Activated CD4-positive, alpha-beta T cell treated with anti-CD3 and anti-CD28 coated beads for 4 hours (primary cell): ENCODE measurements at places on chromosomes 5 and 9.

DNA sequence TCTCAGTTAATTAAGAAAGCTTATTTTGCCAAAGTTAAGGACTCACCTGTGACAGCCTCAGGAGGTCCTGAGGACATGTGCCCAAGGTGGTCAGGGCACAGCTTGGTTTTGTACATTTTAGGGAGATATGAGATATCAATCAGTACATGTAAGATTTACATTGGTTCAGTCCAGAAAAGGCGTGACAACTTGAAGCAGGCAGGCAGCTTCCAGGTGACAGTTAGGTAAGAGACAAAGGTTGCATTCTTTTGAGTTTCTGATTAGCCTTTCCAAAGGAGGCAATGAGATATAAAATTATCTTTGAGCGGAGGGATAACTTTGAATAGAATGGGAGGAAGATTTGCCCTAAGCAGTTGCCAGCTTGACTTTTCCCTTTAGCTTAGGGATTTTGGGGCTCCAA is 47.8 kb downstream of the SLC1A1 start:
- no peak for DNase-seq

DNA sequence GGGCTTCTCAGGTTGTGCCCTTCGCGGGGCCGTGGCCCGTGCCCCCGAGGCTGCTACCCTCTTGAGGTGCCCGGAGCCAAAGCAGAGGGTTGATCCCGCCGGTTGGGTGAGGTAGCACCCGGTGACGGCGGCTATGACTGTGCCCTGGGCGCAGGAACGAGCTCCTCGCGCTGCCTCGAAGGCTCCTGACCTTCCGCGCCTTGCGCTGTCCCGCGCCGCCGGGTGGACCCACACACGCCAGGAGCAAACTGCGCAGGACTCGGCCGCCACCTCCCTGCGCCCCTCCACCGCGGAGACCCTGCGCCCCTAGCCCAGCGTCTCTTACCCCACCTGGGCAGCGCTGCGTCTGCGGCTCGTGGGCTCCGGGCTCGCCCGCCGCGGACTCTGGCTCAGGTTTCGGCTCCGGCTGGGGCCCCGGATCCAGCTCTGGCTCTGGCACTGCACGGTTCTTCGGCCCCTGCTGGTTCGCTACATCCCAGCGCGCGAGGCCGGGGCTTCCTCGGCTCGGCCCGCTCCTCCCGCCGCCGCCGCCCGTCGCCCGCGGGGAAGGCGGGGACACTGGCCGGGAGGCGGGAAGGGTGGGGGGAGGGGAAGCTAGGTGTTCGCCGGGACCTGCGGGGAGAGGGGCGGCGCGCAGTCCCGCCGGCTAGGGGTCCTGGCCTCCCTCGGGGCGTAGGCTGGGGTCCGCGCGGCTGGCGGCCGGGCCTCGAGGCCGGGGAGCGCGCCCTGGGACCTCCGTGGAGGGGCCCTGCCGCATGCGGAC is 5.4 kb upstream of the PITX1 start:
- no peak for DNase-seq

DNA sequence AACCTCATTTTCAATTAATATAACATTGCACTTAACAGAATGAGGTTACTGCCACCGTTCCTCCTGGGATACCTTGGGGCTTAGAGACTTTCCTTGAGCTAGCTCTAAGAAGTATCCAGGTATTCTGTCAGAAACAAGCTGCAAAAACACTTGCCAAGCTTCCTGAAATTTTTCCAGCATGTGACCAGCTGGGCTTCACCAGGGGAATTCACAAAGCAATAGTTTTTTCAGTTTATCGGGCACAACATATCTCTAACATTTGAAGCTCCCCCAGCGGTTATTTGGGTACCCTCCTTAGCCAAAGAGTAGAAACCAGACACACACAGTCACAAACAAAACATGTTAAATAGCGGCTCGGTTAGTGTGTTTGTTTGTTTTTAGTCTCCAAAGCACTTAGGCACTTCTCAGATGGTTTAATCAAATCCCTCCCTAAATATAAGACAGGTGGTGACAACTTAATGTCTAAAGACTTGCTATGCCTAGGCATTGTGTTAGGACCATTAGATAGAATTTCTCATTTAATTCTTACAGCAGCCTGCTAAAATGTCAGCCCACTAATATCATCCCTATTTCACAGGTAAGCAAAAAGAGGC is 278.2 kb downstream of the GLIS3 start:
- DNase-seq, result no peak

DNA sequence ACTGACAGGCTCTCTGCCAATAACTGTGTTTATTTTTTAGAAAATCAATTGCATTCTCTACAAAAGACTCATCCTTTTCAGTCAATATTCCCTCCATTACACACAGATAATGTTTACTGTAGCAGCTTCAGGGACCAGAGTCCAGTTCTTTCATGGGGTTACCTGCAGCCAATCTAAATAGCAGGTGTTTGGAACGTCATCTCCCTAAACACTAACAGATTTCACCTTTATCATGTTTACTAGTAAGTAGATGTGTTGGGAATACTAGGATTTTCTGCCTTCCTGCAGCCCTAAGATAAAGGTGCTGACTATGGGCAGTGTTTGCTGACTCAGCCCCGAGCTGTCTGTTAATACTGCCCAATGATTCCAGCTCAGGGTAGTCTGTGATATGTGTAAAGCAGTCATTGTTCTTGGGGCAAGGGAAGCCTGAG is 447.0 kb downstream of the KIF4B start:
- DNase-seq, result no peak

GRCh38 chr9:6759185-6759977 is 1.6 kb downstream of the KDM4C start:
- DNase-seq, result peak; percentile 31

GRCh38 chr9:69946800-69947437 is 96.7 kb upstream of the MAMDC2 start:
- no peak for DNase-seq

DNA sequence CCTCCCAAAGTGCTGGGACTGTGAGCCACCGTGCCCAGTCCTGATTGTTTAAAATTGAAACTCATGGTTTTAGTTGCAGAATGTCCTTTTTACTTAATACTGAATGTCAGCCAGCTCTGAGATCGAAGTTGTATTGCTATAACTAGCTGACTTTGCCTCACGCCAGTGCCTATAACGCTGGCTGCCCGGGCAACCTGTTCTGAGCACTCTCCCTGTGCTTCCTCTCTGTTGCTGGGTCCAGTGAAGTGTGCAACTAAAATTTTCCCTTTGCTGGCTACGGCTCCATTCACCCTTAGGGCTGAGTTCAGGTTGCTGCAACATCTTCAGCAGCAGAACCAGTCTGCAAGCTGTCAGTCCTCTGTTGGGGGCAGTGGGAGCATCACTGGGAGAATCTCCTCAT is 65.9 kb downstream of the GLDC start:
- no peak for DNase-seq

DNA sequence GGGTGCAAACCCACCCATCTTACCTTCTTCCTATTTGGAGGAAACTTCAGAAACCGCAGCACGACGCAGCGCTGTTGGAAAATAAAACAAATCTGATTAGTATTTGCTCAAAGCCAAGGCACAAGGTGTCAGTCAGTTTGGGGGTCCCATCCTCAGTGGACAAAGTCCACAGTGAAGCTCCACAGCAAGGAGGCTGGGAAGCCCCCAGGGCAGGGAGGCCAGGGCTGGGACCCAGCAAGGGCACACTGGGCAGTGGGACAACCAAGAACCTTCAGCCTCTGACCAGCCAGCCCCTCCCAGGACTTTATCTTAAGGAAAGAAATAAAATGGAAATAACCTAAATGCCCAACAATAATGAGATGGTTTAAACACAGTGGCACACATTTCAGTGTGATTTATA is 11.3 kb downstream of the IPPK start:
- no peak for DNase-seq

- no peak for DNase-seq
Observed at GRCh38 chr5:35153375-35153932, 76.8 kb downstream of the PRLR start.

DNA sequence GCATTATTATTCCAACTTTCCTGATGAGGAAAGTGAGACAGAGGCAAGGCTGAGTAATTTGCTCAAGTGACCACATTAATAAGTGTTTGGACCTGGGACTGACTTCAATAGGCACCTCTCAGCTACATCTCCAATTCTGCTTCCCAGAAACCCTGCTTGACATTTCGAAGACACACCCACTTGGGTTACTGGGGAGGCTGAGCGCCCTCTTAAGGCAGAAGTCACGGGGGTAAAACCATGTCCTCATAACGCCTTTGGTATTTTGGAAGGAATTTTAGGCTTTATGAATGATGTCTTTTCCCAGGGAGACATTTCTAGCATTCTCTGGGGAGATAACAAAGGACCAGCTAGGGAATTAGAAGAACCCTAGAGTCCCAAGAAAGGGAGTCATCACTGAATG is 53.3 kb downstream of the TRPC7 start:
- DNase-seq, result no peak

DNA sequence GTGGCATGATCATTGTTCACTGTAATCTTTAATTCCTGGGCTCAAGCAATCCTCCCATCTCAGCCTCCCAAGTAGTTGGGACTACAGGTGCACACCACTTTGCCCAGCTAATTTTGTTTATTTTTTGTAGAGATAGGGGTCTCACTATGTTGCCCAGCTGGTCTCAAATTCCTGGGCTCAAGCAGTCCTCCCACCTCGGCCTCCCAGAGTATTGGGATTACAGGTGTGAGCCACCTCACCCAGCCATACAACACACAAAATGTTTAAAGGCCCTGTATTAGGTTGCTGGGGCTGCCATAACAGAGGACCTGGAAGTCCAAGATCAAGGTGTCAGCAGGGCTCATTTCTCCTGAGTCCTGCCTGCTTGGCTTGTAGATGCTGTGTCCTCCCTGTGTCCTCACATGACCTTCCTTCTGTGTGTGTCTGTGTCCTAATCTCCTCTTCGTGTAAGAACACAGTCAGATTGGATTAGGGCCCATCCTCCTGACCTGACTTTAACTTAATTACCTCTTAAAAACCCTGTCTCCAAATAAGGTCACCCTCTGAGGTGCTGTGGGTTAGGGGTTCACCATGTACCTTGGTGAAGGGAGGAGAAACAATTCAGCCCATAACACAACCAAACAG is 5.4 kb downstream of the UBE2QL1 start:
- no peak for DNase-seq

- DNase-seq, result no peak
Observed at GRCh38 chr5:147918899-147919298, 12.6 kb upstream of the C5orf46 start.

- no peak for DNase-seq
Observed at GRCh38 chr5:151597749-151598148, 6.6 kb upstream of the FAT2 start.

GRCh38 chr9:114309096-114309495 is 13.8 kb upstream of the ORM1 start:
- no peak for DNase-seq

GRCh38 chr5:74320526-74320925 is 320.0 kb downstream of the ENC1 start:
- no peak for DNase-seq

GRCh38 chr9:122991370-122991830 is 42.1 kb upstream of the GPR21 start:
- DNase-seq, result peak; percentile 37

GRCh38 chr5:181176254-181176952 is 28.6 kb downstream of the TRIM7 start:
- DNase-seq, result no peak

DNA sequence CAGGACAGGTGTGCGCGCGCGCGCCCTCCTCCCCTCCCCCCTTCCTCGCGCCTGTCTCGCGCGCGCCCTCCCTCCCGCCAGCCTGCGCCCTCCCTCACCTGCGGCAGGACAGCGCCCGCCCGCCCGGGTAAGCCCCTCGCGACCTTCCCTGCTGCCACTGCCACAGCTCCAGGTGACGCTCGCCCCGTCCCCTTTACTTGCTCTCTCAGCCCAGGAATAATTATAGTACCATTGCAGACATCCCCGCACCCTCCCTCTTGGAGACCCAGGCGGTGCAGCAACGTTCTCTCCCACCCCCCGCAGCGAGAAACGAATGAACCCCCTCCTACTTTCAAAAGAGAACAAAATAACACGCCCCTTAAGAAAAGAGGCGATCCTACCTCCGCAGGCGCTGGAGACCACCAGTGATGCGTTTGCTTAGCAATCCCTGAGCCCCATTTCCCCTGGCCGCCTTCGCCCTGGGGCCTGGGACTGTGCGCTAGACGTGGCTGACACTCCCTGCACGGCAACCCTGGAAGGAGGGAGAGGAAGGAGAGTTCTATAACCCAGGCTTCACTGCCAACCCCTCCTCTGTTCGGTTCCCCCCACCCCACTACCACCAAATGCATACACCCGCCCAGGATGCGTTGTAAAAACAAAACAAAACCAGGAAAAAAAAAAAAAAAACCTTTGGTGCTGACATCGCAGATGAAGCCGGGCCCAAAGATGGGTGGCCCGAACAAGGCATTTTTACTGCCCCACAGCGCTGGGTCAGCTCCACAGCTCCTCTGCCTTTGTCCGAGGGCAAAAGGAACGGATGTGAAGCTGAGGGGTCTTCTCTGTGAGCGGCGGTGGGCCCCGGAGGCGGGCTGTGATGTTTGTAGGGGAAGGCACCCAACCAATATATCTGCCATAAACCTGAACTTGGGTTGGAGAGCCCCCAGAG is 5.6 kb upstream of the PURA start:
- no peak for DNase-seq

DNA sequence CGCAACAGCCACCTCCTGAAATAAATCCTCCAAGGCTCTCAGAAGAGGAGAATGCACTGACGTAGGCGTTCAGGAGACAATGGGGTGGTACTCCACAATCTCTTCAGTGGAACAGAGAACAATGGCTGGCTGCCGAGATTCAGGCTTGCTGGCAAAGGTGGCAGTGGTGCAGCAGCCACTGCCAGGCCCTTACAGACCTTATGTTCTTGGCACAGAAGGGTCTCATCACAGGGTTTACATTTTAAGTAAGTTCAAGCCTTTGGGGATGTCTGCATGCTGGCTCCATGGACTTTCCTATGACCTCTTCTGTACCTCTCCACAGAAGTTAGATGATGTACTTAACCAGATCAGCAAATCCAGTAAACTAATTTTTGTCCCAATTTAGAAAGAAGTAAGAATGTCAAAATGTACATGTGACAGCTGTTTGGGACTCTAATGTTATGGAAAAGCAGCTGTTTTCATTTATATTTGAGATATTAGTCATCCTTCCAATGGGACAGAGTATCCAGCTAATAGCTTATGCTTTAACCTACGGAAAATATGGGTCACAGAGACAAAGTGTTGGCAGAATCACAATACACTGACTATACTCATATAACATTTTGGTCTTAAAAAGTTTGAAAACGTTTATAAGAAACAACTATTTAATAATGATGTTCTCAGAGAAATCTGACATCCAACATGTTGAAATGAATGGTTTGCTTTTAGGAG is 180.9 kb downstream of the MAPKAP1 start:
- DNase-seq, result no peak

DNA sequence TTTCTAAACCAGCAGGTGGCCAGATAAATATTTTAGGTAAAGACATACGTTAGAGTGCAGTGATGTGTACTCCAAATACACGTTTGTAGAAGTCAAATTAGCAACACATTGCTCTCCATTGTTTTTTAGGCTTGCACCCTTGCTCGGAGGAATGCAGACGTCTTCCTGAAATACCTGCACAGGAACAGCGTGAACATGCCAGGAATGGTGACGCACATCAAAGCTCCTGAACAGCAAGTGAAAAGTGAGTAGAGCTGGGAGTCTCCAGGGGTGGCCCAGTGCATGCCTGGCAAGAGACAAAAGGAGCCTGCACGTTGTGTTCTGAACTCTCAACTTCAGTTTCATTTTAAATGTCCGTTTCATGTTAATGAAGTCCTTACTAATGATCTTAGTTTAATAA is 207.5 kb upstream of the OTULINL start:
- DNase-seq, result no peak
